ENCODE measurements at places on chromosomes 4 and X. TPM values are rescaled to one million over a fixed set of nuclear protein-coding genes. Genes with fewer than 3 reads are reported as not detected.

Gene GRIA3
- total RNA-seq = 3.7 TPM

Gene ADRA2C
- 4.5 TPM for total RNA-seq

Gene FABP2
- total RNA-seq = not detected

Gene RASSF6
- total RNA-seq = not detected

Gene CXorf49B
- not detected for total RNA-seq

Gene FGF2
- total RNA-seq = 4.1 TPM

Gene CT47B1
- total RNA-seq = not detected

Gene SCOC
- total RNA-seq = 84.5 TPM

Gene UGT2B17
- not detected for total RNA-seq

Gene GPR34
- 6.2 TPM for total RNA-seq

Gene SPANXA2
- not detected for total RNA-seq

Gene MAGEA11
- not detected for total RNA-seq

Gene FGFBP1
- not detected for total RNA-seq

Gene GPR143
- not detected for total RNA-seq

Gene SHOX
- not detected for total RNA-seq

Gene NRK
- total RNA-seq = 2.7 TPM

Gene MSMO1
- 7.3 TPM for total RNA-seq

Gene SRPX2
- 7.5 TPM for total RNA-seq

Gene FAM47E
- total RNA-seq = 3.0 TPM

Gene GLOD5
- total RNA-seq = not detected

Measured in left ventricle myocardium inferior (tissue), 1 donor.